Osteocyte (in vitro differentiated cells): ENCODE measurements at places on chromosomes 1 and 21. TPM values are rescaled to one million over a fixed set of nuclear protein-coding genes. Genes with fewer than 3 reads are reported as not detected.
A peak's percentile ranks its signal among the peaks of the same experiment; 100 is the strongest.

SPRR1B gene
- total RNA-seq = not detected in 2 replicates

GRCh38 chr1:12204140-12204539, 25.7 kb upstream of the VPS13D start:
- peaks cover 2% of the 10 kb centered on the region for H3K36me3 ChIP-seq
- H3K4me1 ChIP-seq = peaks cover 23% of the 10 kb centered on the region
- H3K27ac ChIP-seq = no peak overlapping the region
- no peaks in the 10 kb centered on the region for H3K27me3 ChIP-seq
- no peak for DNase-seq

GRCh38 chr1:28756846-28757245, 20.1 kb downstream of the YTHDF2 start:
- H3K27ac ChIP-seq = no peak overlapping the region

ANGPTL3 gene
- not detected in 2 replicates for total RNA-seq

KRTAP21-2 gene
- not detected in 2 replicates for total RNA-seq

- H3K4me3 ChIP-seq = no peak overlapping the region
- no peak overlapping the region for H3K27ac ChIP-seq
- peaks cover 3% of the 10 kb centered on the region for H3K36me3 ChIP-seq
- peaks cover 23% of the 10 kb centered on the region for H3K4me1 ChIP-seq
Measured at GRCh38 chr1:165631342-165632151, 513 bp downstream of the MGST3 start.

DNA sequence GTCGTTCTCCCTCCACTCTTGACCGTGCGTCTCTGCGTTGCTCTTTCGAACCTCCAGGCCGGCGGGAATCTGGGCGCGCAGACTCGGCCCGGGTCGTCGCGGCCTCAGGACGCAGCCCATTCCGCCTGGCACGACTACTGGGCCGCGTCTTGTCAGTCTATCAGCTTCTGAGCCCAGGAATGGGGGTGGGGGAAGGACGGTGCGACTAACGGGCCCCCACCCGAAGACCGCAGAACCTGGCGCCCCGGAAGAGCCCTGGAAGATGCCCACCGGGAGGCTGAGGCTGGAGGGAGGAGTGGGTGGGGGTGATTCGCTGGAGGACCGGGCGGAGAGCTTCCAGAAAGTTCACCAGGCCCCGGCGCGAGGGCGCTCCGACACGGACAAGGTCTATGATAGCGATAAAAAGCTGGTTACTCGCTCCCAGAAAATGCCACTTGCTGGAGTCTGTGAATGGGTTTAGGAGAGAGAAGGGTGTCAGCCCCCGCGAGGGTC, 1.7 kb upstream of the DMRTA2 start:
- H3K27me3 ChIP-seq = peaks cover 86% of the 10 kb centered on the region
- H3K36me3 ChIP-seq = peaks cover 4% of the 10 kb centered on the region
- peaks cover 56% of the 10 kb centered on the region for H3K4me1 ChIP-seq
- DNase-seq = no peak
- H3K4me3 ChIP-seq = peak overlapping the region; percentile 70
- peak overlapping the region; percentile 4 for H3K27ac ChIP-seq

IVL gene
- total RNA-seq = not detected in 2 replicates
